ENCODE measurements at places on chromosomes 16 and 17.

DNA sequence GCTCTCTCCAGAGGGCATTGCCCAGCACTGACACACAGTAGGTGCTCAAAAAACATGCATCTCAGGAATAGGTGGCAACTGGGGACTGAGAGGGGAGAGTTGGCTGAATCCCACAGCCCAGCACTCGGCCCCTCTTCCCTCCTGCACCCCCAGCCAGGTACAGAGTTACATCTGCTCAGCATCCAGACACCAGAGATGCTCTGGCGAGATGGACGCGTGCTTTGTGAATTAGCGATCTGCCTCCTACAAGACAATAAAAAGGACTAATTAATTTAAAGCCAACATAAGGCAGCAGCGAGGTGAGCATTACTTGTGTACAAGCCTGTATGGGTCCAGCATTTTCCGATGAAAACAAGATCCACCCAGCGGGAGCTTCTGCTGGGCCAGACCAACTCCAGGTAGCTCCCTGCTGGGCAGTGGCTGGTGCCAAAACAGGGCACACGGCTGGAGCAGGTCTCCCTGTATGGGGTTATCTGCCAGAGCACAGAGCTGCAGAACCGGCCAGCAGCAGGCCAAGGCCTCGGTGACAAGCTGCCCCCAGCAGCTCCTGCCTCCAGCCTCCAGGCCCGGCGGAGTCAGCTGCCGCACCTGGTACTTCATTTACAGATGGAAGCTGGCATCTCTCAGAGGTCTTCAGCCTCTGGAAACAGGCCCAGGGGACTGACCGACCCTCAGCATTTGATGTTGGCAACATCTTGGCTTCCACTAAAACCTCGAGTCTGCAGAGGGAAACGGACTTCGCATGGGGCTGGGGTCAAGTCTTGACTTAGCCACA lies 219.7 kb upstream of the SDK2 start:
- DNase-seq, result no peak

DNA sequence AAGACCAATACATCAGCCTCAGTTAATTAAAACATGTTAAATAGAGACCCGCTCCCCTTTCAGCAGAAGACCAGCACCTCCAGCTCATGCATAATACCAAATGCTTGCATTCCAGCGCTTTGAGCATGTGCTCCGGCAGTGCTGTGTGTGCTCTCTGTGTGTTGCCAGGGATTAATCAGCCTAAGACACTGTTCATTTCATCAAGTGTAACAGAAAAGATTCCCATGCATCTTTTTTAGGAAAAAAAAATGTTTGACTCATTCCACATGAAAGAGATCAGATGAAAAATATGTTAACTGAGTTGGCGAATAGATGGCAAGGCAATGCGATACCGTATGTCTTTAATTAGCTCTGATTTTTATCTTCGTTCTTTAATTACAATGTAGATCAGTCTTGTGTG lies 187.6 kb downstream of the RPTOR start:
- no peak for DNase-seq

- DNase-seq, result no peak
These were observed 28.5 kb upstream of the SLC38A8 start for GRCh38 chr16:84071121-84071520.

DNA sequence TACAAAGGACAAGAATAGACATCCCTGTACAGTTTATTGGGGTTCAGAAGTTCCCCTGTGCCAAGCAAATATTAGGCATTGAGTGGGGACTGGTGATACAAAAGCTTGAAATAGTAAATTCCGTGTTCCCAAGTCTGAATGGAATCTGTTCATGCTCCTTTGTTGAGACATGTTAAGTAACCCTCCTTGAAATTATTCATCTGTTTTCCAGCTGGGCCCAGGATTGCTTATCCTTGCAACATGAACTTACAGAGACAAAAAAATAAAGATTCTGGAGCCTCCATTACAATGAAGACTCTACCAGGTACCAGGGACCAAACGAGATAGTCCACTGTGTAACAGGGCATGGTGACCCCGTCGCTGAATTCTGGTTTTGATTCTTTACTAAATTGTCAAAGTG lies 6.1 kb upstream of the CCL8 start:
- no peak for DNase-seq

DNA sequence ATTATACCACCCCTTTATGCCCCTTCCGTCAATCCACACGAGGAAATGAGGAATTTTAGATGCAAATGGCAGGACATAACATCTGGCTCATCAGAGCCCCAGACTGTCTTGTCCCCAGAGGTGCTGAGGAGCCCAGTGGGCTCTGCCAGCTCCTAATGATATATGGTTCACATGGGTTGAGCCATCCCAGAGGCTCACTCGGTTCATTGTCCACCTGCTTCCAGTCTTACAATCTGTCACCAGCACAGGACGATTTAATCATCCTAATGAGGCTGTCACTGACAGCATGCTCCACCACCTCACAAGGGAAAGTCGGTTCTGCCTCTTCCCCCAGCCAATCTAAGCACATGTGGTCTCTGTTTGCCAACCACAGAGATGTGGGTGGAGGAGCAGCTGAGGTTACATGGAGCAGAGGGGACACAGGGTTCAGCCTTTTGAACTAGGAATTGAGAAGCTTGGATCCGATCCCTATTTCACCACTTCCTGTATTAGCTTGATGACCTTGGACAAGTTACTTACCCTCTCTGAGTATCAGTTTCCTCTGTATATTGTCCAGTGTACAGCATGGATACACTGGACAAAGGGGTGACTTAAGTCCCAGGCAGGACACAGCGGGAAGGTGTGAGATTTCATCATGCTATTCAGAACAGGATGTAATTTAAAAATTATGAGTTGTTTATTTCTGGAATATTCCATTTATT lies 27.0 kb upstream of the DHX8 start:
- no peak for DNase-seq

GRCh38 chr16:64589836-64590235 lies 532.0 kb downstream of the CDH11 start:
- no peak for DNase-seq

Measured in CD4-positive, alpha-beta T cell treated with Interleukin-12 subunit alpha and Interleukin-12 subunit beta, for 1 hour (primary cell).